ENCODE measurements at places on chromosomes 1 and 21.

DNA sequence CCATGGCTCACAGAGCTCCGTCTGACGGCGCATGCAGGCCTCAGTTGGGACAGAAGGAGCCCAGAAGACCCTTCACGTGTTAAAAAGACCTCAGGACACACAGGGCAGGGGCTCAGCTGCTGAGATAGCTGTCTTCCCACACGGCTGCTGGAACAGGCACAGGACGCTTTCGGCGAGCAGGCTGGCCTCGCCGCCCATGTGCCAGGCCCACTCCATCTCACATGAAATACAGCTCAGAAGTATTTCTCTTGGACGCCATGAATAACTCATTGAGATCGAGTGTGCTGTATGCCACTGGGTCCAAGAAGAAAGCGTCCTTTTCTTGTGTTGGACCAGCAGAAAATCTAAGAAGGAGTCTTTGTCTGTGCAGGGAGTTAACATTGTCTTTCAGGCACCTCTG is 69.6 kb downstream of the SIM2 start:
- no peak for DNase-seq

DNA sequence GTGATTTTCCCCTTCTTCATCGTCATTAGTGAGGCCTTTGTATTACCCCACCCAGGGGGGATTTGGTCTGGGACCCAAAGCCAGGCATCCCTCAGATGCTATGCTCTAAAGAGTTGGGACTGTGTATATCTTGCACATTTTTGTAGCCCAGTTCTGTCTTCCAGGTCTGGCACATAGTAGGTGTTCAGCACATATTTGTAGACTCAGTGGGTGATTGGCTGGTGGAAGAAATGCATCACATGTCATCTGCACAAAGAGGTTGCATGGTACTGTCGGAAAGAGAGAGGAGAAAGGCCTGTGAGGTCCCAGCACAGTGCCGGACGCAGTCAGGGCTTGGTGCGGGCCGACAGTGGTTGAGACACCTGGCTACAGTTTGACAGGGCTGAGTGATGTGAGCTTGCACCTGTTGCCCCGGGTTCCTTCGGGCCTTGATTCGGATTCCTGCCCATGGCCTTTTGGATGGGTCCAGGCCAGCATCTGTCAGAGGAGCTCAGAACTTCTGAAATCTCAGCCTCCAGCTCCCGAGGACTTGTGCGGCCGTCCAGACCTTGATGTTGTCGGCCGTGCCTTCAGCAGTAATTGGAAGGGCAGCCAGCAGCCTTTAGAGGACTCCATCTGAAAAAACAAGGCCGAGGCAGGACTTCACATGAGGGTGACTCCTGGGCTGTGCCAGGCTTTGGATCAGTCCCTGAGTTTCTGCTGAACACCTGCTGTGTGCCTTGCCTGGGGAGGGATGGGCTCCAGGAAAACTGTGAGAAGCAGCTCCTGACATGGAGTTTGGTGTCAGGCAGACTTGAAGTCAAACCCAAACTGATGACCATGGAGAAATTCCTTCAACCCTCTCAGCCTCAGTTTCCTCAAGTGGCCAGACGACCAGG is 40.9 kb upstream of the PADI1 start:
- no peak for DNase-seq

GRCh38 chr21:37232274-37233018 is 34.7 kb downstream of the VPS26C start:
- DNase-seq, result no peak

DNA sequence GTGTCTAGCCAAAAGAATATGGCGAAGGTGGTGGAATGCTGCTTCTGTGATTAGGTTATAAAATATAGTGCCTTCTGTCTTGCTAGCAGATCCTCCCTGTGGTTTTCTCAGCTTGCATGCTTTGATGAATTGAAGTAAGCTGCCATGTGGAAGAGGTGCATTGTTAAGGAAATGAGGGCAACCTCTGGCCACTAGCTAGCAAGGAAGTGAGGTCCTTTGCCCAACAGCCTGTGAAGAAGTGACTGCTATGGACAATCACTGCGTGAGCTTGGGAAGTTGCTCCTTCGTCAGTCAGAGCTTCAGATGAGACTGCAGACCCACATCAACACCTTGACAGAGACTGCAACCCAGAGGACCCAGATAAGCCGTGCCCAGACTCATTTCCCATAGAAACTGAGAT is 109.4 kb downstream of the GIPC2 start:
- DNase-seq, result no peak

GRCh38 chr1:1556505-1556904 is 16.1 kb upstream of the TMEM240 start:
- no peak for DNase-seq

- no peak for DNase-seq
Measured at GRCh38 chr1:54157401-54157800, 4.6 kb upstream of the CDCP2 start.

GRCh38 chr1:59446257-59446901 is 149.5 kb downstream of the FGGY start:
- DNase-seq, result no peak

DNA sequence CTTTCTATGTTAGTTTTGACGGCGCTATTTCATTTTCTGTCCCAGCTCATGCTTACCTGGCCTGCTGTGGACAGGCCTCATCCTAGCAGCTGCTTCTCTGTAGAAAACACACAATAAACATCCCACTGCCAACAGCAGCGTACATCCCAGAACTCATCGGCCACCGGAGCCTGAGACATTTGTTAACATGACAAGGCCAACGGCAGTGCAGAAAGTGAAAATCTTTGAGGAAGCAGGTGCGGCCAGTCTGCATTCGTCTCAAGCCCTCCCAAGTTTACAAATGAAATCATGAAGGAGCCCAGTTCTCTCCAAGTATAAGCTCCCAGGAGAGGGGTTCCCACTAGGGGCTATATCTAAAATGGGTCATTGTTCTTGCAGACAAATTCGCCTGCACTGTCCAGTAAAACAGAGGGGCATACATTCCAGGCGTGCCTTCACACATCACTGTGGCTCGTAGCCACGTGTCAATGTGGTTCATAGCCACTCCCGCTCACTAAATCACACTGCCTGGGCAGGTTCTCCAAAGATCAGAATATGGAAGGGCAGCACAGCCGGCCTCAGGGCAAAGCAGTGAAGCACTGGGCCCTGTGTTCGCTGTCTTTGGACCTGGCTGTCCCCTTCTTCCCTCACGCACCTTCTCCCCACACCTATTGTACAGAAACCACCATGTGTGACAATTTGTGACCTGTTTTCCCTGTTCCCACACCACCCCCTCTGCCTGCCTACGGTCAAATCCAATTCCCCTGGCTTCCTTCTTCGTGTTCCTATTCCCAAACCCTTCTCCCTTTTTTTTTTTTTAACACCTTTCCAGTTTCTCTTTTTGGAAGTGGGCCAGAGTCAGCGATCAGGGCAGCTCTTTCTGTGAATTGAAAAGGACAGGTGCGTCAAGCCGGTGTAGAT is 27.0 kb upstream of the ABCG1 start:
- no peak for DNase-seq

DNA sequence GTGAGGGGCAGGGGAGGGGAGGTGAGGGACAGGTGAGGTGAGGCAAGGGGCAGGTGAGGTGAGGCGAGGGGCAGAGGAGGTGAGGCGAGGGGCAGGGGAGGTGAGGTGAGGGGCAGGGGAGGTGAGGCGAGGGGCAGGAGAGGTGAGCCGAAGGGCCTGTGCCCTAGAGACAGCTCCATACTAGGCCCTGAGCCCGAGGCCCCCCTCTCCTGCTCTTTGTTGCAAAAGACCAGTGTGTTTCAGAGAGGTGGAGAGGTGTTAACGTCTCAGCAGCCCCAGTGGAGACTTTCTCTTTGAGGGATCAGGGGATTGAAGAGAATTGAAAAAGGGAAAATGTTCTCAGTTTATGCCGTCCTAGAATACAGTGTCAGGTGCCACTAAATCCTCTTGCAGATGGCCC is 44.2 kb downstream of the EPHB2 start:
- no peak for DNase-seq

DNA sequence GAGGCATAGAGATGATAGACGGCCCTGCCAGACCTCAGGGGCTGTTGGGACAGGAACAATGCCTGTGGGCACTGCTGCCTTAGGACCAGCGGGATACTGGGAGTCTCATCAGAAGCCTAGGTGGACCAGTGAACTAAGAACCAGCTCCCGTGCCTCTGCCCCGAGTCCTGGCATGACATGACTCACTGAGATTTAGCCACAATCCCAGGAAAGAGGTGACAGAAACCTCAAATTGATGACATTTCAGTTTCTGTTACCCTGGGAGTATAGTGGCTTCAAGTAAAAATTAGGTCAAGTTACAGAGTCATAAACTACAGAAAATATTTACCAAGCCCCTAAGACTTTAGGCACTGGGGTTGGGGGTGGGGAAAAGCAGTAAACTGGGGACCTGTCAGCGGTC is 74.6 kb upstream of the GADD45A start:
- no peak for DNase-seq

DNA sequence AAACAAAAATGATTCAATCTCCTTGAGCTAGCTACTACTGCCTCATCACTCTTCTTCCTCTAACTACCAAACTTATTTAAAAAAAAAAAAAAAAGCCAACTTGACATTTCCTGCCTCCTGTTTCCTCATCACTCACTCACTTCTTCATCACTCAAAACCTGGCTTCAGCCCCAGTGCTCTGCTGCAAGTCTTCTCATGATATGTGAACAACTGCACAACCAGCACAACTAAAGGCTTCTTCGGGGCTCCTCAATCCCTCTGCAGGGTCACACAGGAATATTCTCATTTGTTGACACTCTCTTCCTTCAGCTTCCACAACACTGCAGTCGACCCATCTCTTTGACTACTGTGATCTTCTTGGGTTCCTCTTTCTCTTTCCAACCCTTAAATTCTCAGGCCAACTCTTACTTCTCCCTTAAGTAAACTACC is 7.6 kb downstream of the MTF1 start:
- DNase-seq, result no peak

- no peak for DNase-seq
Measured at GRCh38 chr1:57279909-57280666, 143.8 kb downstream of the DAB1 start.

Data from stimulated activated CD4-positive, alpha-beta T cell treated with anti-CD3 and anti-CD28 coated beads, TNF-alpha, amount 100 ng/mL, for 4 hours (primary cell).